ENCODE measurements at places on chromosomes 16 and 17. TPM values are rescaled to one million over a fixed set of nuclear protein-coding genes. Genes with fewer than 3 reads are reported as not detected.

Gene FBXW10B
- total RNA-seq, result 2.5 TPM

Gene MT4
- not detected for total RNA-seq

Gene OR1A1
- not detected for total RNA-seq

Gene TGFB1I1
- total RNA-seq, result 115 TPM

Gene BOLA2B
- total RNA-seq, result 161 TPM

Gene C17orf113
- 0.20 TPM for total RNA-seq

Gene CWC25
- total RNA-seq, result 20.0 TPM

Gene ZNF668
- total RNA-seq, result 11.6 TPM

Gene STUB1
- 105 TPM for total RNA-seq
